ENCODE measurements at places on chromosomes 6 and 20. TPM values are rescaled to one million over a fixed set of nuclear protein-coding genes. Genes with fewer than 3 reads are reported as not detected.

ACOT13 gene
- total RNA-seq: 33.4 TPM

SYTL3 gene
- 0.52 TPM for total RNA-seq

CGA gene
- 0.67 TPM for total RNA-seq

RHAG gene
- not detected for total RNA-seq

LAMP5 gene
- not detected for total RNA-seq

MEP1A gene
- total RNA-seq: not detected

TTK gene
- total RNA-seq: 51.2 TPM

KIAA0408 gene
- not detected for total RNA-seq

LGSN gene
- total RNA-seq: 17.1 TPM

AGER gene
- total RNA-seq: 1.2 TPM

ESR1 gene
- 0.35 TPM for total RNA-seq

DBNDD2 gene
- total RNA-seq: 17.4 TPM

RGS17 gene
- total RNA-seq: 0.14 TPM

DNA sequence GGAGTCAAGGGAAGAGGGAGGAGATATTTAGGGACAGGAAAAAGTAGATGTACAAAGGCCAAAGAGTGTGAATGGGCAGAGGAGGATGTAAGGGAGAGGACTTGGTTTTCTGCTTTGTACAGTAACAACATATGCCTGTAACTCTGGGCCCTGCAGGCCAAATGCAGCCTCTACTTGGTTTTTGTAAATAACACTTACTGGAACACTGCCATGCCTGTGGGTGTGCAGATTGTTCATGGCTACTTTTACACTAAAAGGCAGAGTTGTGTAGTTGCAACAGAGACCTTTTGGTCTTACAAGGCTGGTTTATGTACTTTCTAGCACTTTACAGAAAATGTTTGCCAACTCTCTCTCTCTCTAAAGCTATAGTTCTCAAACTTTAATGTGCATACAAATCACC lies 157.1 kb downstream of the PHACTR1 start:
- no peak for DNase-seq

DNA sequence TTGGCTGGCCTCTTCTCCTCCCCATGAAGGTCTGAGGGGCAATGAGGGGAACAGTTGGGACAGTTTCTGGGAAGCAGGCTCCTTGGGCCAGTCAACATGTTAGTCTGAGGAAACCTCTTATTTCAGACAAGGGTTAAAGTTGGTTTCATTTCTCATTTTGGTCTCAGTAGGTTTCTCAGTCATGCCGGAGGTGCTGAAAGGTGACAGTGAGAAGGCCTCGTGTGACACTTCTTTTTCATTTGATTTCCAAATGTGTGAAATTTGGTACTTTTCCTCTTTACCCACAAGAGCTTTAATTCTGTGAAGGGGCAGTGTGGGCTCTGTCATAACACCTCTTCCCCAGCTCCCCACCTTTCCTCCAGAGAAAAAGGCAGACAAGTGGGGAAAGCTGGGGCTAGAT lies 7.5 kb upstream of the GLP1R start:
- DNase-seq: no peak

DNA sequence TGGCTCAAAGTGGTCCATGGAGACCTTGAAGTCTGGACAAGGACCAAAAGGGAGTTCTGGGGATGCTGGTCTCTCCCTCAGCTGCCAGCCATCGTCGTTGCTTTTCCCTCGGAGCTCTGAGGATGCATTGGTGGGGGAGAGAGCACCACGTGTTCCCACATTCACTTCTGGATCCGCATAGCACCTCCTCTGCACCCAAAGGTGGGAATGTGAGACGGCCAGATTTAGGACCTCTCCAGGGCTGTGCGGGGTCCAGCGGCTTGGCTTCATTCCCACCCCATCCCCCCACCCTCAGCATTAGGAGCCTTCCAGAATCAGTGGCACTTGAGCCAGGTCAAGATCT lies 1.1 kb downstream of the EPB41L1 start:
- no peak for DNase-seq

DNA sequence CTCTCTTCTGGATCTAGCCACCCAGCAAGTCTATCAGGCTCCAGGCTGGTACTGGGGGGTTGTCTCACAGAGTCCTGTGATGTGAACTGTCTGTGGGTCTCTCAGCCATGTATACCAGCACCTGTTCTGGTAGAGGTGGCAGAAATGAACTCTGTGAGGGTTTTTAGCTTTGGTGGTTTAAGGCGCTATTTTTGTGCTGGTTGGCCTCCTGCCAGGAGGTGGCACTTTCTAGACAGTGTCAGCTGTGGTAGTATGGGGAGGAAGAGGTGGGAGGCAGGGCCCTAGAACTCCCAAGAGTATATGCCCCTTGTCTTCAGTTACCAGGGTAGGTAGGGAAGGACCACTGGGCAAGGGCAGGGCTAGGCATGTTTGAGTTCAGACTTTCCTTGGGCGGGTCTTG lies 75.8 kb downstream of the SNAP91 start:
- no peak for DNase-seq

- no peak for DNase-seq
These were observed 22.0 kb upstream of the SIRPD start for GRCh38 chr20:1579488-1579887.

GRCh38 chr6:160487116-160487515 lies 138.9 kb downstream of the SLC22A3 start:
- DNase-seq: no peak

- no peak for DNase-seq
These were observed 103.6 kb downstream of the JPH2 start for GRCh38 chr20:44083220-44083933.

DNA sequence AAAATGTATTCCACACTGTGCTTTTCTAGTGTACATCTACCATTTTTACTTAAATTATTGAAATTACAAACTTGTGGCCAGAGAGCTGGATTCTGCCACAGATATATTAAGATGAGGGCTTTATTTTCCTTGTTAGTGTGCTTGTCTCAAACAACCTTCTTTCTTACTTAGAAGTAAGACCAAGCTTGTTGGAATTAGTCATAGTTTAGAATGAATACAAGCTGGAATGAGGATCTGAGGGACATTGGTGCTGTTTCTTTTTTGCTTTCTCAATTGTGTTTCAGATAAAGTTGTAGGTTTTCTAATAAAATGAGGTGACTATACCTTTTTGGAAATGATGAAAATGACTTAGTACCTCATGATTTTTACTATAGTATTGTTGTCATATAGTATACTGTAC lies 40.3 kb downstream of the UBR2 start:
- no peak for DNase-seq

DNA sequence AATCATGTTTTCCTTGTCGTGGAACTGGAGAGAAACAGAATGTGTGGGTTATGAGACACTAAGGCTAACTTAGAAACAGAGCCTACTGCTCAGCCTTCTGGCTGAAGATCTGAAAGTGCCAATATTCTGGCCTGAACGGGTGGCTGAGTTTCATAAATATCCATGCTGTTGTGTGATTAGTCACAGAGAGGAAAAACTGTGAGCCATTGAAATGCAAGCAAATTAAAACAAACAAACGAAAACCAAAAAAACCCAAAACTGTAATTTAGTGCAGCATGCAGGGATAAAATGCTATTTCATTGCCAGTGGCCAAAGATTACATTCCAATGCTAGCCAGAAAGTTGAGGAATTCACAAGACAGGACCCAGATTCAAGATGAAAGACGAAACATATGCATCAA lies 315.1 kb downstream of the UBE3D start:
- DNase-seq: no peak

GRCh38 chr6:112270756-112271155 lies 16.4 kb upstream of the LAMA4 start:
- no peak for DNase-seq

GRCh38 chr6:116651916-116652315 lies 16.6 kb downstream of the ZUP1 start:
- DNase-seq: no peak

- no peak for DNase-seq
These were observed 37.8 kb downstream of the PSMG4 start for GRCh38 chr6:3296537-3296936.

DNA sequence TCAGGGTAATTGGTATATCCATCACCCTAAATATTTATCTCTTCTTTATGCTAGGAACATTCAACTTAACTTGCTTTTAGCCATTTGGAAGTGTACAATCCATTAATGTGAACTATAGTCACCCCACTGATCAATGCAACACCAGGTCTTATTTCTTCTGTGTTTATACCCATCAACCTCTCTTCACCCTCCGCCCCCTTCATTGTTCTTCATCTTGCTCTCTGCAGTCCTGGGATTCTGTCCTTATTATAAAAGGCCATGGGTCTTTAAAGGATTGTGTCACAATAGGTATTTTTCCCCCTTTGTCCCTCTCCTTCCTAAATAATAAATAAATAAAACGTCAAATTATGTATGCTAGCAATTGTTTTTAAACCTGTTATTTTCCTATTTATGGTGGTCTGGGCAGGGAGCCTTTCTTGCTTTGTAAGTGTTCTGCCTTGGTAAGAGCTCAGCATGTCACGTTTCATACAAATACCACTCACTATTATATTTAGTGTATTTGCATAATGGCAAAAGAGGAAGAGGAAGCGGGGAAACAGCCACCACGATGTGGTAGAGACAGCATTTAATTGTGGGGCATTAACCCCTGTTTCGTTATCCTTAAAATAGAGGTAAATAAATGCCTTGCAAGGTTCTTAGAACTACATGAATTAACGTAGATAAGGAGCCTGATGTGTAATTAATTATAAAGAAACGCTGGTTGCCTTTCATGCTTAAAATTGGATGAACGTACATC lies 1.9 kb downstream of the ABRACL start:
- no peak for DNase-seq

GRCh38 chr6:122589115-122589514 lies 21.1 kb upstream of the PKIB start:
- no peak for DNase-seq

GRCh38 chr6:17851720-17852161 lies 135.7 kb downstream of the KIF13A start:
- DNase-seq: no peak

- DNase-seq: no peak
These were observed 55.2 kb downstream of the PRDM13 start for GRCh38 chr6:99661870-99662269.

- no peak for DNase-seq
These were observed 57.6 kb downstream of the ADGRG6 start for GRCh38 chr6:142359271-142359960.

DNA sequence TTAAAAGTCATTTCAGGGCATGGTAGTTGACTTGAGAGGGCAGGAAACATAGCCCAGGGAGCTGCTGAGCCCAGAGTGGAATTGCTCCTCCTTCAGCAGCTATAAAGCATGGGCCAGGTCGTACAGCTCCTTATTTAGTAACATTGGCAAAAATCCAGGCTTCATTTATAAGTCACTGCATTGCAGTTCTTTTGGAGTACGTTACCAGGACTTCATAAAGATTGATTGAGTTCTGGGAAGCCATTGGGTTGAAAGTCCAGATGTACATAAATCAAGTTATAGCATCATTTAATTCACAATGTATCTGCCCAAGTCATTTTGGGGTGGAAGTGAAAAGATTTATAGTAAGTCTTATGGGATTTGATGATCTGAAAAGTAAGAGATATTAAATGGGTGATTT lies 53.0 kb upstream of the ANKEF1 start:
- no peak for DNase-seq

GRCh38 chr6:143329323-143329722 lies 121.2 kb downstream of the ADAT2 start:
- no peak for DNase-seq

DNA sequence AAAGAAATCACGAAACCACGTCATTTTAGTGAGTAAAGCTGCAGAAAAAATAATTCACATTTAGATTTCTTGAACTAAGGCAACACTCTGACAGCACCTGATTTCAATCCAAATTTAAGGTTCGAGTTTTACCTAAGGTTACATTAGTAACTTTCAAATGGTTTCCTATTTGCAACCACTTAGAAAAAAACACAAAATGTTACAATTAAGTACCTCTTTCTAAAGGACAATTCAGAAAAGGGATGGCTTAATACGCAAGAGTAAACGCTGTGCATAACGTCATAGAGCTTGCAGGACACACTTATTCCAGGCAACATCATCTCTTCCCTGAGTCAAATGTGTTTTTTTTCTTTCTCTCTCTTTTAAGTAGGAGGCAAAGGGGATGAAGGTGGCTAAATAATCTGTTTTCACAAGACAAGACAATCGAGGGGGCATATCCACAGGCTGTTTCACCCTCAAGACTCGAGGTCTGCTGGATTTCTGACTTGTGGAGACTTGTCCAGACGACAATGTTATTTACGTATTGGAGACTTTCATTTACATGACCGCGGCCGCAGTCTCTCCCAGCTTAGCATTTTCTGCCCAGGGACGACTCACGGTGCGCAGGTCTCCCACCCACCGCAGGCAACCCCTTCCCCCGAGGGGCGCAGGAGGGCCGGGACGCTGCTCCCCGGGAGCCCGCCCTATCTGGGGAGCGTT lies 86.0 kb downstream of the SESN1 start:
- DNase-seq: no peak

DNA sequence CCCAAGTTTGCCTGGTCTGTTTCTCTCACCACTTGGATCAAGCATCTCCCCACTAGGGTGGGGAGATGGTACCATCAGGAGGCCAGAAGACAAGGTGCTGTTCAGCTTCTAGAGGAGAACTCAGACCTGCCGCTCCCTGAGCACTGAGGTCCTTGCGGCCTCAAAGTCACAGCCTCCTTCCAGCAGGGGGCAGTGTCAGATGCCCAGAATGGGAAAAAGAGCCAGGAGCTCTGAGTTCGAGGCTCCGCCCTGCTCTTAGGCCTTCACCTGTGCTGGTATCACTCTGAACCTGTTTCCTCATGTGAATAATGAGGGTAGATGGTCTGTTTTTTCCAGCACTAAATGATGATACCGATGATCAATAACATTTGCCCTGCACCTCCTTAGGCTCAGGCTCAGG lies 68.7 kb downstream of the TOX2 start:
- no peak for DNase-seq

GRCh38 chr6:163554663-163555062 lies 140.1 kb downstream of the QKI start:
- DNase-seq: peak; percentile 42

DNA sequence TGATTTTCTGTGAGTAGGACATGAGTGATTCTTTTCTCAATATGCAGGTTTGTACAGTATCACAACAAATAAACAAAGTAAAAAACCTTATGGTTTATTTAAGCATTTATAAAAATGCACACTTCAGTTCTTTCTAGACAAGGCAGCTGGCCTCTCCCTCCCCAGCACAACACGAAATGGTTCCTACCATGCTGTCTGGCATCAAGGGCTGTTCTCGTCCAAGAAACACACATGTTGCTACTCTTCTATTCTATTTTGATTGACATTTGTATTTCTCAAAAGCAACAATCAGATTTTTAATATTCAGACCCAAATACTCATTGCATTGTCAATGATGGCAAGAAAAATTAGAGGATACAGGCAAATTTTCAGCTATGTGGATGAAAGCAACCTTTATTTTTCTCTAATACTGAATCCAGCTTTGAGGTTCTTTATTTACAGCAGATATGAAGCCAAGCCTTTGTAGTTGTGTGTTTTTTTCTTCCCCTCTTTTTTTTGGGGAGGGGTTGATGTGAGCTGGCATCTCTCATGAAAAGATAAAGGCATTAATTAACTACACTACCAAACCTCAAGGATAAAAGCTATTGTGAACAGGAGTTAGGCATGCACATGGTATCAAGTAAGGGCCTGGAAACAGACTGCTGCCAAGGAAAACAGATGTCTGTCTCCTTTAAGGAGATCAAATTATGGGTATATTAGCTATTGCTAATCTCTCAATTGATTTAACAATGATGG lies 96.4 kb upstream of the PREP start:
- DNase-seq: no peak

Measured in NCI-H460 (cell line).